ENCODE measurements at places on chromosomes 5 and 9. TPM values are rescaled to one million over a fixed set of nuclear protein-coding genes. Genes with fewer than 3 reads are reported as not detected.
A peak's percentile ranks its signal among the peaks of the same experiment; 100 is the strongest.

- DNase-seq, result peak; percentile 74
Measured at GRCh38 chr5:135457424-135458071, 5.4 kb upstream of the TIFAB start.

GRCh38 chr9:4935001-4935672 is 49.9 kb upstream of the JAK2 start:
- DNase-seq, result no peak

GRCh38 chr5:41115281-41115680 is 44.1 kb upstream of the MROH2B start:
- no peak for DNase-seq

The C5orf58 gene
- not detected for polyA plus RNA-seq

The MOB3B gene
- polyA plus RNA-seq, result 7.6 TPM

Measured in A549 (cell line).